ENCODE measurements at places on chromosomes 12 and 14.

DNA sequence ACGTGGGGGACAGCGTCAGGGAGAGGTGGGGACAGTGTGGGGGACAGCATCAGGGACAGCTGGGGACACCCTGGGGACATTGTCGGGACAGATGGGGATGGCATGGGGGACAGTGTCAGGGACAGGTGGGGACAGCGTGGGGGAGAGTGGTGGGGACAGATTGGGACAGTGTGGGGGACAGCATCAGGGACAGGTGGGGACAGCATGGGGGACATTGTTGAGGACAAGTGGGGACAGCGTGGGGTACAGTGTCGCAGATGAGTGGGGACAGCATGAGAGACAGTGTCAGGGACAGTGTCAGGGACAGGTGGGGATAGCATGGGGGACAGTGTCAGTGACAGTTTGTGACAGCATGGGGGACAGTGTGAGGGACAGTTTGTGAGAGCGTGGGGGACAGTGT lies 240.9 kb downstream of the TMEM121 start:
- DNase-seq = no peak

GRCh38 chr14:77556946-77557345 lies 58.3 kb upstream of the ISM2 start:
- no peak for DNase-seq

GRCh38 chr14:68137704-68138619 lies 318.4 kb downstream of the RAD51B start:
- DNase-seq = peak; percentile 82

DNA sequence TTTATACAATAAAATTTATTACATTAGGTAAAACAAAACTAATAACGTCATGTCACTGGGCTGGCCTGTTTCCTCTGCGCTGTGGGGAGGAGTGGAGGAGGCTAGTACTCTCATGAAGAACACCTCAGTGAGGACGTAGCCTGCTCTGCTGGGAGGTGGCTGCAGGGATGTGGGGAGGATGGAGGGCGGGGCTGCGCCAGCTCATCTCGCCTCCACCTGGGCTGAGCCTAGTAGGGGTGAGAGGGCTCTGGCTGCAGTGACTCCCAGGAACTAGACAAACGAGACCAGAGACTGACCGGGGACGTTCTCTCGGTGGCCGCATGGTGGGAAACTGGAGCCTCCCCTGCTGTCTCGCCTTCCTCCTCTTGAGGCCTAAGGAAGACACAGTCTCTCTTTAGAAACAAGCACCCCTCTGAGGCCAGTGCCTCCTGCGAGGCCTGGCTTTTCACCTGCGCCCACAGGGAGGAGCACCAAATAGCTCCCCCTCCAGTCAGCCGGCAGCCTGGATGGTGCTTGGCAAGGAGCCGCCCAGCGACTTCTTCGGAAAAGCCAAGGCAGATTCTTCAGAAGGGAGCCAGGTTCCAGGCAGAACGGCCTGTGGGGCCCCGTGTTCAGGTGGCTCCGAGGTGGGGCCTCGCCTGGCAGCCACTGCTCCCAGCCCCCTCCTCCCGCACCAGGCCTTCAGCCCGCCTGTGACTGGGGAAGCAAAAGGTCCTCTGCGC lies 62.4 kb downstream of the PLEKHG3 start:
- no peak for DNase-seq

Measured in Ammon's horn (tissue), 1 donor.